ENCODE measurements at places on chromosomes 3 and 15.

- no peak for DNase-seq
These were observed 347.2 kb upstream of the UMPS start for GRCh38 chr3:124383051-124383450.

- no peak for DNase-seq
These were observed 279.2 kb downstream of the LSAMP start for GRCh38 chr3:116166121-116166520.

- no peak for DNase-seq
These were observed 58.3 kb upstream of the KY start for GRCh38 chr3:134709076-134709475.

DNA sequence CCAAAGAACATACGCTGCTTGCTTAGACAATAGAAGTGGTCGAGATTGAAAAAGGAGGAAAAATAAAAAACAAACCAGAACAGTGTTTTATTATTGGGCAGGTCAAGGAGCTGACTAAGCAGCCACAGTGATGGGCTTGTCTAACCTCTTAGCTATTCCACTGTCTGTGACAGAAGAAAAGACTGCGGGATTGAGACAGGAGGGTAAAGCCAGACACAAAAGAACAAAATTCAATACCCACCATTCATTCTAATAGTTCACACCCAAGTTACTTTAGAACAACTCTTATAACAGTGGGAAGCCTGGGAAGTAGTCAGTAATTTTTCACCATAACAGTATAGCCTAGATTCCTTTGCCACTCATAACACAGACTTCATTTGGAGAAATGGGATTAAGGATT lies 435.4 kb downstream of the MFSD1 start:
- DNase-seq, result no peak

GRCh38 chr3:151580591-151580990 lies 119.7 kb upstream of the IGSF10 start:
- no peak for DNase-seq

DNA sequence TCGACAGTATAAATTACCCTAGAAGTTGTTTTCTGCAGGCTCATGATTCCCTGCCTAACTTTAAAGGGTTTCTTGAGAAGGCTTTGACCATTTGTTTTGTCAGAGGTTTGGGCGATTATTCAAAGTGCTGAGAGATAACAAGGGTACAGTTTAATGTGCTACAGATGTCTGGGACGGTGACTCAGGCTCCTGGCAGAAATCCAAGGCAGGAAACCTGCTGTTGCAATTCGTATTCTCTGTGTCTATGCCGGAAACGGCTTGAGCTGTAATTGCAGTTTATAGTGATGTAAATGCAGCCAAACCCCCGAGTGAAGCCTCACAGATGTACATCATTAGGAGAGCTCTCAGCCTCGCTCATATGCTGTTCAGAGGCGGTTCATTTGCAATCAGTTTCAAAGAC lies 65.6 kb downstream of the SYNPR start:
- DNase-seq, result peak; percentile 89

DNA sequence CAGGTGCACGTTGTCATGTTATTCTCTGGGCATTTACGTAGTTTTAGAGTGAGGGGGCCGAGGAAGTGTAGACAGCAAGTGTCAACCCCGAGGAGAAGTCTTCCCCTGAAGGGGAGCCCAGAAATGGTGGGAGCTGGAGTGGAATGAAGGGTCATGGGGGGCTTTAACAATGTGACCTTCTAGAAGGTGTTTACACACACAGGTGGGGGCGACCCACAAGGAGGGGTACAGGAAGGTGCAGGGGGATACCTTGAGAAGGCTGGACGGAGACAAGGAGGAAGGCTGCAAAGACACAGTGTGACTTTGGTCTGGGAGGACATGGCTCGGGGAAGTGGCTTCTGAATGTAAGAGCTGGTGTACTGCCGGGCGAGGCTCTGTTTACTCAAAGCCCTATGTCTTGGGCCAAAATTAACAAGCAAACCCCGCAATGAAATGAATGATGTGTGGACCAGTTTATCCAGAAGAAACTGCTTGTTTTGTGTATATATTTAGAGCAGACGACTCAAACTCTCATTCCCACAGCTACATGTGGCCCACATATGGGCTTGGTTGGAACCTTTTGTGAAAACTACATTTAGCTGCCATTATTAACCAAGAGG lies 18.7 kb downstream of the TRPM1 start:
- no peak for DNase-seq

DNA sequence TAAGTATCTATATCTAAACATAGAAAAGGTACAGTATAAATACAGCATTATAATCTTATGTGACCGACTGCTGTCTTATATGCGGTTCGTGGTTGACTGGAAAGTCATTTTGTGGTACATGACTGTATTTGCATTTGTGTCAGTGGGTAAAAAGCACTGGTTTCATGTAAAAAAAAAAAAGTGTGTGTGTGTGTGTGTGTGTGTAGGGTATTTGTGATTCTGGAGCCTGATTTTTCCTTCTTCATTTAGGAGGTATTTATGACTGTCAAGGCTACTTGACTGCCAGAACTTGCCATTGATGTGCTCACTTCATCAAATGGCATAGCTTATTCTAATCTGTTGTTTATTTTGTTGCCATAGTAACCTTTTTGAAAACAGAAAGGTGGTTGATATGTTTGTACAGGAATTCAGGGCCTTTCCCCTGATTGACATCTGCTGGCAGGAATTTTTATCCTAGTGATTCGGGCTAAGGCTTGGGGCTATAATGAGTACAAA lies 63.2 kb downstream of the AKAP13 start:
- no peak for DNase-seq

GRCh38 chr3:196055683-196056270 lies 26.1 kb downstream of the TFRC start:
- DNase-seq, result peak; percentile 96

DNA sequence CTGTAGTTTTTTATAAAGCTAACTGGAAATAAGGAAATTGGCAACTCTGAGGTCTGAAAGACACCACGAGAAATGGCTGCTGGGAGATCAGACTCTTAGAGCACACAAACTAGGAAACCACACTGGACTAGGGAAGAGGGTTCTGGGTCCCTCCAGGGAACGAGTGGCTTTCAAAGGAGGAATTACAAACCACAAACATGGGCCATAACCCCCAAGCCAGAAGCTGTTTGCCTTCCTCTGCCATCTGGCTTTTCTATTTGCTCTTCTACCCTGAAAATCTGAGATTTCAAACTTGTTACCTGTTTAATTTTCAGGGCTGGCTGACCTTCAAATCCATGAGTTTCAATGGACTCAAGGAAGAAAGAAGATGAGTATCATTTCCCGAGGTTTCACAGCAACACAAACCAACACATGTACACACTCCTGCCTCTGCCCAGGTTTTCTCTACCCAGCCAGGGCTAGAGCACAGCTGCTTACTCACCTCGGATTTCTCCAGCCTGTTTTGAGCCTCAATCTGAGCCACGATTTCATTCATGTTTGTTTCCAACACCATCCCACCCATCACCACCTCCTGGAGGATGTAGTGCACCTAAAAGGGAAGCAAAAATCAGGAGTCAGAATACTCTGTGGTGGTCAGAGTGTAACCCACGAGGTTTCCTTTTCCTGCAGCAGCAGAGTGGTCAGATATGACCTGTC lies 22.6 kb upstream of the ANPEP start:
- peak; percentile 88 for DNase-seq

GRCh38 chr3:126539558-126540250 lies 15.7 kb downstream of the CHST13 start:
- DNase-seq, result no peak

All from NB4 (cell line).